ENCODE measurements at places on chromosomes 1 and 21.

DNA sequence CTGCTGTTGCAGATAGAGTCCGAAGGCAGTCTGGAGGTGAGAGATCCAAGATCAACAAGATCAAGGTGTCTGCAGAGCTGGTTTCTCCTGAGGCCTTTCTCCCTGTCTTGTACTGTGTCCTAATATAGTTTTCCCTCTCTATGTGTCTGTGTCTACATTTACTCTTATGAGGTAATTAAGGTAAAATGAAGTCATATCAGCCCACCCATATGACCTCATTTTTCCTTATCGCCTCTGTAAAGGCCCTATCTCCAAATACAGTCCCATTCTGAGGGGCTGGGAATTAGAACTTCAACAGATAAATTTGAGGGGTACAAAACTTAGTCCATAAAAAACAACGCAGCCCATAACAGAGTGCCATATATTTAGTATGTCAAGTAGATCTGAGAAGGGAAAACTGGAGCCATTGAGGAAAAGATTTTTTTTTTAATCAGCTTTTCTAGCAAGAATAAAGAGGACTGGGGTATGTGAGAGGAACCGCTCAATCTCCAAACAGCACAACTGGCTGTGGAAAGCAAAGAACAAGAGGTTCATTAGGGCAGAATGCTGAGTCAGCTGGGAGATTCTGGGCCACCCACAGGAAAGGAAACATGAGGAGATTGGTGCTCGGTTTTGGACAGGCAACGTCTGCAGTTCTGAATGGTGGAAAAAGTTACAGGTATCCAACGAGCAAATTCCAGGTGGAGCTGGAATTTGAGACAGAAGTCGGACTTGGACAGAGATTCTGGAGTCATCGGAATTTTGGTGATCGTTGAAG, 65.7 kb downstream of the MAP3K21 start:
- no peak for DNase-seq

GRCh38 chr1:13892671-13893325, 192.8 kb downstream of the PRDM2 start:
- DNase-seq: no peak

DNA sequence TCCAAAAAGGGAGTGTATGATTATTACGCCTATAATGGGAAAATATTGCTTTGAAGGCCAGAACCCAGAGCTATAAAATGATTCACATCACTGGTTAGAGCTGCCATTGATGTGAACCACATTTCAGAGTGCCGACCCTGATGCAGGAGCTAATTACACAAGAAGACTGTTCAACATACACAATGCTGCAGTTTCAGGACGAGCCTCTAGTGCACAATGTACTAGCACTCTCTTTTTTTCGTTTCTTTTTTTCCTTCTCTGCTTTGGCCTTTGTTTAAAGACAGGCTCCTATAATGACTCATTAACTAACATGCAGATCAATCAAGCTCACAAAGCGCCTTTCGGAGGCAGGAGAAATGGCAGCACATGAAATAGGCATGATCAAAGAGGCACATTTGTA, 66.0 kb upstream of the HMGB4 start:
- no peak for DNase-seq

GRCh38 chr1:230622151-230622550, 20.1 kb upstream of the COG2 start:
- no peak for DNase-seq

DNA sequence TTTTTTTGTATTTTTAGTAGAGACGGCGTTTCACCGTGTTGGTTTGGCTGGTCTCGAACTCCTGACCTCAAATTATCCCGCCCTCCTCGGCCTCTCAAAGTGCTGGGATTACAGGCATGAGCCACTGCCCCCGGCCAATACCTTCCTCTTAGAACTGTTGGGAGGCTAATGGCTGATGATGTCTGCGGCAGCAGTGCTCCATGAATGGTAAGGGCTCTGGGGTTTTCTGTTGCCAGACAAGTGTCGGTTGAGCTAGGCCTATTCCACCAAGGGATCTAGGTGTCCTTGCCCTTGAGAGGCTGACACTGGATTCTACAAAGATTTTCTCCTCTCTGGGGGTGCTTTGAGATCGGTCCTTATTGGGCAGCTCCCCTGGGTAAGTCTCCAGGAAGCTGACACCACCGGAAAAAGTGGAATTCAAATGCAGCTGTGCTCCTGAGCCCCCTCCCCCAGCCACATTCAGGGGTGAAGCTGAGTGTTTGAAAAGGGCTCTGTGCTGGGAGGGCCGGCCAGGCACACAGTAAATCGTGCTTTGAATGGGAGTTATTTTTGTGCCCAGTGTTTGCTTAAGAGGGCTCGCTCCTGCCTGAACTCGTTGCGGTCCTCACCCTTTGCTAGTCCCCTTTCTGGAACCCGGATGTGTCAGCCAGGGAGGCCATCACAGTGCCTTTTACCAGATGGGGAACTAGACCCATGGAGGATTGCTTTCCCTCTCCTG, 5.2 kb downstream of the SOX13 start:
- DNase-seq: no peak

GRCh38 chr1:244092293-244092963, 41.3 kb downstream of the ZBTB18 start:
- DNase-seq: no peak

- DNase-seq: no peak
Observed at GRCh38 chr1:164781972-164782371, 223.0 kb downstream of the PBX1 start.

DNA sequence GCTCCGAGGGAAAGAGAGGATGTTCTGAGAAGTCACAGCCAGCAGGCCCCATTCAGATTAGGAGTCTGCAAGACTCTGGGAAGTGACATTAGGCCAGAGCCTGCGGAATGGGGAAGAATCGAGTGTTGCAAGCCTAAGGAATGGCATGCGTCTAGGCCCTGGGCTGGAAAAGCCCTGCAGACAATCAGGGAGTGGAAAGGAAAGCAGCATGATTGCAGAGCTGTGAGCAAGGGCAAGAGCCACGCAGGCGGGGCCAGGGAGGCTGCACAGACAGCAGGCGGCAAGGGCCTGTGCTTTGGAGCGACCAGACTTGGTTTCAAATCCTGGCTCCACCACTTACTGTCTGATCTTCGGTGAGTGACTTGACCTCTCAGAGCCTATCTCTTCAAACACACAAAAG, 118.2 kb downstream of the RRAGC start:
- no peak for DNase-seq

DNA sequence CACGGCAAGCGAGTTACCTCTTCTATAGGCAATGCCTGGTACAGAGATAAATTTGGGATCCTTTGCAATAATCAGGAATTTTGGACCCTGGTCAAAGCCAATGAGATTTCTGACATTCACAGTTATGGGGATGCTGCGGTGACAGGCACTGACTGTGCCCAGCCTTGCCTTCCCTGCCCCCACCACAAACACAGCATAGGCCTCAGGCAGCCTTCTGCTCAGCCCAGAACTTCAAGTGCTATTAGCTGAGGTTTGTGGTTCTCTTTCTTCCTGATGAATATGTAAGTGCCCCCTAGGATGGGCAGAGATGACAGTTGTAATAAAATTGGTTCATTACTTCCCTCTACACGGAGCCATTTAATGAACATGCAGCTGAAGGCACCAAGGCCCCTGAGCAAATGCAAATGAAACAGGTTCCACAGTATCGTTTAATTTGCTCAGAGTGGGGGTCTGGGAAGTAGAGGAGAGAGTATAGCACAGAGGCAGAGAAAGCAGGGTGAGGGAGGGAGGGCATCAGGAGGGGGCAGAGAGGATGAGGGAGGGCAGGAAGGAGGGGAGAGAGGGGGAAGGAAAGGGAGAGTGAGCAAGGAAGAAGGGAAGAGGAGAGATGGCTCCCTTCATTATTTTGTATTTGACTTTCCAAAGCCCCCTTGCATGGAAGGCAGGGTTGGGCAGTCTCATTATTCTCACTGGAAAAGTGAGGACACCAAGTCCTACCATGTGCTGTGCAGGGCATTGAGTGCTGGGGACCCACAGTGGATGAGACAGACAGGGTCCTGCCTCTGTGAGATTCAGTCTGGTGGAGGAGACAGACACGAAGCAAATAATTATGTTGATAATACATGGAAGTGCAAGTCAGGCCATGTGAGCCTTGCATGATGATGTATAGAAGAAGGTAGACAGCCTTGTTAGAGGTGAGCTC, 513.0 kb downstream of the PTPRU start:
- no peak for DNase-seq

DNA sequence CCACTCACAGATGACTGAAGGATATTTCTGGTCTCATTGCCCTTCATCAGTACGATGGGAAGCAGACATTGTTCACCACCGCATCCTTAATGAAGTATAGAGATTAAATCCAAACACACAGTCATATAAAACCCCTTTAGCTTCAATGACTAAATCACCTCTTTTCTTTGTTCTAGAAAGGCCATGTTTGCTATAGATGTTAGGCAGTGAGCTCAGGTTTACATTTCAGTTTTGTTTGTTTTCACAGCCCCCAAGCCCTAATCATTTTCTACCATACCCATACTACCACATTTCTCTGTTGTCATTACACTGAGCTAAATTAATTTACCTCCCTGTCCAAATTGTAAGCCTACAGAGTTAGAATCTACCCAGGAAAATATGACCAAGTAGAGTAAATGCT, 385.1 kb downstream of the NTNG1 start:
- no peak for DNase-seq

DNA sequence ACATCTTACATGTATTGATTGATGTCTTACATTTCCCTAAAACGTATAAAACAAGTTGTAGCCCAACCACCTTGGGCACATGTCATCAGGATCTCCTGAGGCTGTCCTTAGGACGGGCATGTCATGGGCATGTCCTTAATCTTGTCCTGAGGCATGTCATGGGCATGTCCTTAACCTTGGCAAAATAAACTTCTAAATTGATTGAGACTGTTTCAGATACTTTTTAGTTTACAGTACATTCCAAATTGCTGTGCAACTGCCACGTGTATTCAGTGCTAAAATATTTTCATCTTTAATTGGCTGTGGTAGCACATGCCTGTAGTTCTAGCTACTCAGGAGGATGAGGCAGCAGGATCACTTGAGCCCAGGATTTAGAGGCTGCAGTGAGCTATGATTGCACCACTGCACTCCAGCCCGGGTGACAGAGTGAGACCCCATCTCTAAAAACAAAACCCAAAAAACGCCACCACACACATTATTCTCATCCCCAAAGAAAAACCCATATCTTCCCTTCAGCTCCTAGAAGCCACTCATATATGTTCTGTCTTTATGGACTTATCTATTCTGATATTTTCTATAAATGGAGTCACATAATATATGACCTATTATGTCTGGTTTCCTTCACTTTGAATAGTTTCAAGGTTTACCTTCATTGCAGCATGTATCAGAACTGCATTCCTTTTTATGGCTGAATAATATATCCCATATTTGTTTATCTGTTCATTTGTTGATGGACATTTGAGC, 96.0 kb upstream of the BTG3 start:
- DNase-seq: no peak

- peak; percentile 42 for DNase-seq
Observed at GRCh38 chr1:40711465-40712404, 20.2 kb downstream of the NFYC start.

- DNase-seq: peak; percentile 29
Observed at GRCh38 chr1:2148691-2149090, 45.9 kb downstream of the FAAP20 start.

DNA sequence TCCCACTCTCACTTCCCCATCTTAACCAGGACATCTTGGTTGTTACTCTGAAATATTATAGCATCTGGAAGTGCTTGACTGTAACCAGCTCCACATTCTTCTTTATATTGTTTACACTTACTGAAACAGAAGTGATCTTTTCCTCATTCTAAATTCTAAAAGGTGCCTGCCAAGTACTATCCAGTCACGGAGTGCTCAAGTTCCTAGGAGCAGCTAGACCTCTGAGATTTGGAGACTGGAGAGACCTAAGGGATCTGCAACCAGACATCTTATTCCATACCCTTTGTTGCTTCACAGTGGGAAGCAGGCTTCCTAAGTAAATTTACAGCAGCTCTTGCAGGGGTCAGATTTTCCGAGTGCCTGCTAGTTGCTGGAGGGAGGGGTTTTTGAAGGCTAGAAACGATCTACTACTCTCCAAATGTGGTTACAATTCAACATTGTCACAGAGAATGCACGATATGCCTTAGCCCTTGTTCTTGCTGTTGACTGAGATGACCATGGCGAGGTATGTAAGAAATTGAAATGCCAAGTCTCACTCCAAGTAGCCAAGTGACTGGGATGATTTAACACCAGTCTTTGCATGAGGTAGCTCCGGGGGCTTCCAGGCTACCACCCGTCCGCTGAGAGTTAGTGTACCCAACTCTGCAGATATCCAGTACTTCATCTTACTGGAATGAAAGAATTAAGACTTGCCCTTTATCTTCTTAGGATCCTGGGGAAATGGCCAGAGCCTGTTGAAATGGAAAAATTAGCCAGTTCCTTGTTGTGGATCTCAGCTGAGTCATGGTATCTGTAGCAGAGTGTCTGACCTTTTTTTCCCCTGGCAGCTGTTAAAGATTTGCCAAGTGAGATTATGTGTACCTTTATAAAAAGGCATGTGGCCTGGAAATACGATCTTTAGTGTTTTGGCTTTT, 150.8 kb downstream of the MAST2 start:
- peak; percentile 81 for DNase-seq

GRCh38 chr1:47510282-47510811, 72.5 kb downstream of the FOXD2 start:
- no peak for DNase-seq

GRCh38 chr1:183881387-183882131, 76.6 kb downstream of the RGL1 start:
- peak; percentile 98 for DNase-seq

DNA sequence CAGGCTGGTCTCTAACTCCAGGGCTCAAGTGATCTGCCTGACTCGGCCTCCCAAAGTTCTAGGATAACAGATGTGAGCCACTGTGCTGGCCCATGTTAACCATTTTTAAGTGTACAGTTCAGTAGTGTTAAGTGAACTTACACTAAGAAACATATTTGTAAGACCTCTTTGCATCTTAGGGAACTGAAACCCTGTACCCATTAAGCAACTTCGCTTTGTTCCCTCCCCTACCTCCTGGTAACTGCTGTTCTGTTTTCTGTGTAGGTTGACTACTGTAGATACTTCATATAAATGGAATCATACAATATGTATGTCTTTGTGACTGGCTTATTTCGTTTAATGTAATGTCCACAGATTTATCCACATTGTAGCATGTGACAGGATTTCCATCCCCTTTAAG, 11.0 kb downstream of the NUDC start:
- DNase-seq: no peak

DNA sequence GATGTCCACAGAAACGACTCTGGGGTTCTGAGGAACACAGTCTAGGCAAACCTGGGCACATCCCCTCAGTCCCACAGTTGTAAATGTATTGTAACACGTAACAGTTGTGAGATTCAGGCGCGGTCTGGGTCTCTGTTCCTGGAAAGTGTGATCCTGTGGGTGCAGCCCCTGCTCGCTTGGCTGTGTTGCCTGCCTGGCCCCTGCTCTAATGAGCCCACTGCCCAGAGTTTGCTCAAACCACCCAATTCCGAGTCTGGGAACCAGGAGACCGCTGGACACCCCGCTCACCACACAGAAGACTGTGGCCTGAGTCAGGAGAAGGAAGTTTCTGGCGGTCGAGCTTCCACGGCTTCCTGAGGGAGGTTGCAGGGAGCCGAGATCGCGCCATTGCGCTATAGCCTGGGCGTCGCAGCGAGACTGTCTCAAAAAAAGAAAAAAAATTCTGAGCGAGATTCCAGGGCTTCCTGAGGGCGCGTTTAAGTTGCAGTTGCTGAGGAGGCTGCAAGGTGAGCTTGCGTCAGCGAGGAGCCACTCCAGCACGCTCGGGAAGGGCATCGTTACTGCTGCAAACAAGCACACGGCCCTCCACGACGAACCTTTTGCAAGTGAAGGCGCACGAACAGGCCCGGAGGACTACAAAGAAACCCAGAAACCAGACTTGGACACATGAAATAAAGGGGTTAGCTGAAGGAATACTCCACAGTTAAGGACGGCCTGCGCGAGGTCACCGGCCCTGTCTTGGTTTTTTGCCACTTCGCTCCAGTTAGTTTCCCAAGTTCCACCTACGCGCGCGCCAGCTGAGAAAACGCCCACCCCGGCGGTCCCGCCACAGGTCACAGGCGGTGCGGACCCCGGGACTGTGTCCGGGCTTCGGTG, 1.1 kb downstream of the C21orf58 start:
- DNase-seq: peak; percentile 44
